NCI-H1694 (cell line): ENCODE measurements at places on chromosomes 1 and 21.

DNA sequence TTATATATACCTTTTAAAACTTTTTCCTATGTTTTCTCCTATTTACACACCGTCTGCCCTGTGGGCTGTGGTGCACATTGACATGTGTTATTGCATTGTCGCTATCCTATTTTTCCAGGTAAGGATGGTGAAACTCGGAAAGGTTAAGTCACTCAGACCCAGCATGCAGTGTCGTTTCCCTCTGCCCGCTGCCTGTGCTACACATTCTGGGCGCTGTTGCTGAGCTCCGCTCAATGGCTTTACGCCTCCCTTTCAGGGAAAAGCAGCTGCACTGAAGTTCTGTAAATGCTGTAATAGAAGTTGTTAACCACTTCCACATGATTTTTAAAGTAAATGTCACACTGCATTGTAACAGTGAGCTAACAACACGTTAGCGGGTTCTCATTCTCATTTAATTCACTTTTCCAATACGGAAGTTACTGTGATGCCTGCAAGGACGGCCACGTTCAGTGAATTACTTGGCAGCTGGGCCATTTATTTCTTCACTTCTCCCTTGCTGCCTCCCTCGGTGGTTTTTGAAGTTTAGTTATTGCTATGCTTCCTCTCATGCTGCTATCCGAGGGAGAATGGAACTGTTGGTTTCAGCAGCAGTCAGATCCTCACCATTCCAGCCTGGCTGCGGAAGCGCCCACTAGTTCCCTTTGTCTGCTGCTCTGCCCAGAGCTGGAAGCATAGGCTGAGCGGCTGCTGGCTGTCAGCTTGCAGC is 288.7 kb downstream of the SPATA17 start:
- no peak for DNase-seq

- DNase-seq, result no peak
These were observed 8.6 kb downstream of the MORN1 start for GRCh38 chr1:2382621-2383361.

GRCh38 chr1:175193527-175193910 is 943 bp upstream of the KIAA0040 start:
- no peak for DNase-seq

- no peak for DNase-seq
These were observed 112.5 kb downstream of the USH2A start for GRCh38 chr1:216310776-216311175.

DNA sequence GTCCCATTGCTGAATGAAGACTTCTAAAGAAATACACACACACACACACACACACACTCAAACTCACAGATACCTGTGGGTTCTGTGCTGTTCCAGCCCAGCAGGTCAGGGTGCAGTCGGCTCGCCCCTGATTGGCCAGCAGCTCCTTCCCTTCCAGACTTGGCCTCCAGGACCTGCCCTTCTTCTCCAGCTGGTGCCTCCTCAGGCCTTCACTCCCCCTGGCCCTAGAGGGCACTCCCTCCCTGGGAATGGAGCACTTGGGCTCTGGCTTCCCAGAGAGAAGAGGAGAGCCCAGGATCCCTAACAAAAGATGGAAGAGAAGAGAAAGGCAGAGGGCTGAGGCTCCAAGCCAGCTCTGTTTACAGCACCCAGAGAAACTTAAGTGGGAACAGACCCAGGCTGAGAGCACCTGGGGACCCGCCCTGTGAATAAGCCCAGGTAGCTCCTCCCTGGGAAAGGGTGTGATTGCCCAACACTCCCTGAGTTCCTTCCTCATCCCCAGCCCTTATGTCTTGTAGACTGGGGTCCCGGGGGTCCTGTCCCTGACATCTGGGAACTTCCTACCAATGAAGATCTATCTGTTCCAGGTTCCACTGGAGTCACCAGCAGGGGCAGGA is at the start of gene PGLYRP3:
TSS of gene PGLYRP3 (minus strand) at position 383 of the 617 bp plus-strand sequence. CDS start 2,287 bp downstream, outside the sequence.
- no peak for DNase-seq

DNA sequence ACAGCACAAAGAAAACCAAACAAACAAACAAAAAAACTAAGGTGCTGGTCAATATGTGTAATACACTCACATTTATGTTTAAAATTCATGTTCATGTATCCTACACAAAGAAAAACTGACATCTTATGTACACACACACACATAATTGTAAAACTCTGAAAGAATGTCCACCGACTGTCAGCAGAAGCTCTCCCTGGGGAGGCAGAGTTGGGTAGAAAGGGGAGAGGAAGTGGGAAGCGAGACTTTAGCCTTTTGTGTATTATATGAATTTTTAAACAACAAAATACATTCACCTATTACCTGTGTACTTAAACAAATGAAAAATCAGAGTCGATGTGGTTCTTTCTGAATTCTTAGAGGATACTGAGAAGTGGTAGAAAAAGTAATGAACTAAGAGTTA is 88.3 kb downstream of the ABCA4 start:
- no peak for DNase-seq

GRCh38 chr1:119546641-119547040 is 39.6 kb downstream of the HSD3B1 start:
- no peak for DNase-seq

DNA sequence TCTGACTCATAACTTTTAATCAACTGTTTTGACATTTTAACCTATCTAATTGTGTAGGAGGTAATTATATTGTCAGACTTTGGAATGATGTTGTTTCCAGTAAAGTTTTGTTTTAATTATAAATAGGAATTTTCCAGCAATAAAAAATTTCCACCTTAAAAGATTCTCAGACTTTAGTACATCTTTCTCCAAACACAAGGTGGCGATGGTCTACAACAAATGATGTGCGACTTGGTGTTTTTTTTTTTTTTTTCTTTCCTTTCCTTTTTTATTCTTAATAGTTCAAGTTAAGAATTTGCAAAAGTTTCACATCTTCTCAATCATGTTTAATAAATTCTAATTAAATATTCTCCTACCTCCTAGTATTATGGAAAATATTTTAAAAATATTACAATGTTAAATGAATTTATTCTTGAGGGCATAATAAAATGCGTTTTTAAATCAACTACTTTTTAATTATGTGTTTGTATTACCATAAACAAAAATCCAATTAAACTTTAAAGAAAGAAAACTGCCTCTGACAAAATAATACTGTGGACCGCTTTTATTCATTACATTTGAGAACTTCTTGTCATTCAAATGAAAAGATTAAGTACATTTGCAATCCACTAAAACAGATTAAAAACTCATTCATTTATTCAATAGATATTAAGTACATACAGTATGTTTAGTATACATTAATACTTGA is 4.4 kb upstream of the ADAMTS1 start:
- DNase-seq, result peak; percentile 78

GRCh38 chr1:208137193-208137592 is 107.0 kb downstream of the PLXNA2 start:
- DNase-seq, result peak; percentile 78

DNA sequence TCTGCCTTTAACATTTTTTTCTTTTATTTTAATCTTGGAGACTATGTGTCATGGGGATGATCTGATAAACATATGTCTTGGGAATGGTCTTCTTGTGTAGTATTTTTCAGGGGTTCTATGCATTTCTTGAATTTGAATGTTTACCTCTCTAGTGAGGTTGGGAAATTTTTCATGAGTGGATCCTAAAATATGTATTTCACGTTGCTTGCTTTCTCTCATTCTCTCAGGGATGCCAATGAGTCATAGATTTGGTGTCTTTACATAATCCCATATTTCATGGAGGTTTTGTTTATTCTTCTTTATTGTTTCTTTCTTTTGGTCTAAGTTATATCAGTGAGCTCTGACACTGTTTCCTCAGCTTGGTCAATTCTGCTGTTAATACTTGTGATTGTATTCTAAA is 1237.2 kb downstream of the PLA2G4A start:
- DNase-seq, result no peak

DNA sequence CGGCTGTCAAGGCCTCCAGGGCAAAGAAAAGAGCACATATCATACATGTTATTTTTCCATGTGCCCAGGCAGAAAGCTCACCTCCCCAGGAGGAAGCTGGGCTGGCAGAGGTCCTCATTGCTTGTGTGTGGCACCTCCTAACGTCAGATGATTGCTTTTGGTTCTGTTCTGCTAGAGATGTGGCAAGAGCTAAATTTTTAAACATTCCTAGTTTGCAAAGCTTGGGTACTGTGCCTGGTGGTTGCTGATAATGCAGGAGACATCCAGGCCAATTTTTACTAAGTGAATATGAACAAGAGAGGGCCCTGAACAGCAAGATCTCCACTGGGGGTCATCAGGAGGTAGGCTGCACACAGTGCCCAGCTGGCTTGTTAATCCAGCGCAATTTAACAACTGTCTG is 93.9 kb downstream of the TBX19 start:
- no peak for DNase-seq

DNA sequence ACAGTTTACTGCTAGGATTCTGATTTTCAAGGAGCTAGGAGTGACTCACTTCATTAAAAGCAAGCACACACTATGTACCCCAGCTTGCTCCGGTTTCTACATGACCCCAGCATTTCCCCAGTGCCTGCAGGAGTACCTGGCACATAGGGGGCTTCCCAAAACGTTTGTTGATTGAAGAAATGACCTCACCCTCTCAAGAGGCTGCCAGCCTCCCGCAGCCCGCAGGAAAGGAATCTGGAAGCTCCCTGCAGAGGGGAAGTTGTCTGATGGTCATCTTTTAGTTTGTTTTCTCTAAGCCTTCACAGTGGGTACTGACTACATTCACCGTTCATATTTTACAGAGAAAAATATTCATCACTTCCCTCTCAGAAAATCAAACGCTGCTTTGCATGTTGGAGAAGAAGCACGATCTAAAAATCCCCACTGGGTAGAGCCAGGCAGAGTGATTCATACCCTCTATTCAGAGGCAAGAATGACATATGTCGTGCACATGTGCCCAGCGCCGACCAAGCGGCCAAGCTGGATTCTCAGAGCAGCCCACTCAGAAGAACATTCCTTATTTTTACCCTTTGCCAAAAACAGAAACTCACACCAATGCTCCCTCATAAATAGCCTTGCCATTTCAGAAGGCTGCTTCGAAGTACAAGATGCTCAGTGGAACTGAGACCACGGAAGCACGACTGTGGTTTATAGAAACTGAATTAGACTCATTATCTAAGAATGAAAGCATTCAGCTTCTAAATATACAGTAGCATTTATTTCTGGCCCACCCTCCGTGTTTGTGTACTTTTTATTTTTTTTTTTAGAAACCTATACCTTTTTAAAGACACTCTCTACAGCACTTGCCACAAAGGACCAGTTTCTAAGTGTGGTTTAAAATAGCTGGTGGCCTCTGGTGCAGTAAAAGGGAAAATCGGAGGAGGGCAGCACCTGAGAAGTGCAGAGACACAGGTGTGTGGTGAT is 143.2 kb downstream of the MIS18A start:
- DNase-seq, result peak; percentile 60

- DNase-seq, result no peak
These were observed 15.0 kb downstream of the DISP1 start for GRCh38 chr1:222829868-222830267.

DNA sequence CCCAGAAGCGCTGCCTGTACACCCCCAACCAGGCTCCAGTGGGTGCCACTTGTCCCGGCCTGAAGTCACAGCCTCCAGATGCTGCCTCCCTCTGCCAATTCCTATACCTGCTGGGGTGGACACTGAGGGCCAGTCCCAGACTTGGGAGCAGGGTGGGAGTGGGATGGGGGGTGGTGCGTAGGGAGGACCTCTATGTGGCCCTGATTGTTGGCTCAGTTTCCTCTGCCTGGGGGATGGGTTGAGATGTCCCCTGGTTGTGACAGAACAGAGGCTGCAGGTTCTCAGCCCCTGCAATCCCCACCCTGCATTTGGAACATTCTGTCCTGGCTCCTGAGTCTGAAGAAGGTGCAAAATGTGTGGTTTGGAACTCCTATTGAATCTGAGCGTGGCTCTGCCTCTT is 27.2 kb downstream of the RAB7B start:
- no peak for DNase-seq

DNA sequence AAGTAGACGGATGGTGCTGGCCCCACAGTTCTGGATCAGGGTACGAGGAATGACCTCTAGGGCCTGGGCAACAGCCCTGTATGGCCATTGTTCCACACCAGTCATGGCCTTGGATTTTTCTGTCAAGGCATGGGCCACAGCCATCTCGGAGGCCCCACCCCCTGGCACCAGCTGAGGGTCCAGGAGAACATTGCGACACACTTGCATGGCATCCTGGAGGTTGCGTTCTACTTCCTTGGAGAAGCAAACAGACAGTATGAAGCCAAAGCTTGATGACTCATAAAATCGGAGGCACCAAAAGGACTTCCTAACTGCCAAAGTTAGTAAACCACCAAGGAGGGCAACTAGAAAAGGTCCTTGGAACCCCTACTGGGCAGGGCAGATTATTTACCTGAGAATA is 11.9 kb upstream of the VHLL start:
- DNase-seq, result no peak

DNA sequence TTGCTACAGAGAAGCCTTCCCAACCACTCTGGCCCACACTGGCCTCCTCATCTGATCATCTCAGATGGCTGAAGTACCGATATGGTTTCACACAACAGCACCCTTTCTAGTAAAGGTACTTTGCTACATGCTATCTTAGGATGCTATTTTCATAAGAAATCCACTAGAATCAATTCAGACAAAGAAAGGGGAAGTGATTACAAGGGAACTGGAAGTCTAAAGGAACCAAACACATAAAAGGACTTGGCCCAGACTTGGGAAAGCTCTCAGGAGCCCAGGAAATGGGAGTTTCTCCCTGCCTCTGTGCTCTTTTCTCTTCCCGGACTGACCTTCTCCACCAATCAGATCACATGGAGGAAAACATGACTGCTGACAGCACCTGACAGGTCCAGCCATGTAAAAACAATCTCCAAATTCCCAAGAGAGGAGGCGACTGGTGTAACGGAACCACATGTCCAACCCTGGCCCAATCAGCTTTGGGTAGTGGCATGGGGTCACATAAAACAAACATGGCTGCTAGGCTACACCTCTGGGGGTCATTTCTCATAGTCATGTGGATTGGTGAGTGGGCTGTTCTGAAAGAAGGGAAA is 12.7 kb upstream of the FOXE3 start:
- DNase-seq, result no peak

DNA sequence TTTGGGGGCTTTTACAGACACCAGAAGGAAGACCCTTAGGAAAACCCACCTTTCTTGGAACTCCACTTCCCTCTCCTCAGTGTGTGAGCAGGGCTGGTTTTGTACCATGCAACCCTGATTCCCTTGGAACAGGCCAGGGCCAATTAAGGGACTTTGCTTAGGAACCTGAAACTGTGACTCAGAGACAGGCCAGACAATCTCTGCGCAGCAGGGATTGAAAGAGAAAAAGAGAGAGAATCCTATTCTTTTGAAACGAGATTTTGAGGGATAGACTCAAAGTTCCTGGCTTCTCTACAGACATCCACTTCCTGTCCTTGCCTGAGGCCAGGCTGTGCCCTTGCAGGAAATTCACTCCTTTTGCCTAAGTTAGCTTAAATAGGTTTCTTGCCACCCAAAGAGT is 23.1 kb upstream of the C1orf198 start:
- no peak for DNase-seq

DNA sequence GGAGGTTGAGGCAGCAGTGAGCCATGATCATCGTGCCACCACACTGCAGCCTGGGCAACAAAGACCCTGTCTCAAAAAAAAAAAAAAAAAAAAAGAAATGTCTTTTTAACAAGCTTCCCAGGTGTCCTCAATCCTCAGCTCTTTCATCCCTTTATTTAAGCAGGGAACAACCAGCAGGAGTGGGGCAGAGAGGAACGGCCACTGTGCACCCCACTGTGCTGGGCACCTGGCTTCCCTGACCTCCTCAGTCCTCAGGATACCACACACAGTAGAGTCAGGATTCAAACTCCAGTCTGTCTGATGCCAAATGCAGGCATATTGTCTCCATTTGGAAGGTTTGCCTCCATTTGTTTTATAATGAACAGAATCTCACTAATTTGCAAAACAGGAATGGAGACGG is 19.8 kb upstream of the PTAFR start:
- no peak for DNase-seq

GRCh38 chr1:48670234-48671020 is 106.3 kb downstream of the BEND5 start:
- DNase-seq, result no peak
